ENCODE measurements at places on chromosomes 2 and 18.

- DNase-seq: no peak
Measured at GRCh38 chr2:204692790-204693189, 147.5 kb downstream of the PARD3B start.

DNA sequence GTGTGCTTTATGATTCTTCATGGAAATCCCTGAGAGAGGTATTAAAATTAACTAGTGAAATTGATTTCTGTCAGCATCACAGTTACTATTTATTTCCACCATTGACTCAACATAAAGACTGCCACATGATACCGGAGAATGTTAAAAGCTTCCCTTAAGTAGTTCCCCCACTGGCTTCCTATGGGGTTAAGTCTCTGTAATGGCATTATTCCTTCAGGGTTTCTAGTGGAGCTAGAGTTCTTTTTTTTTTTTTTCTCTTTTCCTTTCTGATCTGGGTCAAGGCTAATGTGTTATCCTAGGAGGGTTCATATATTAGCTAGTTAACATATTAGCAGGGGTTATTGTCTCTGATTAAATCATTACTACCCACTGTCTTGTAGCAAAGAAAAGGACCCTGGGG, 1919.1 kb upstream of the PIK3C3 start:
- DNase-seq: no peak

- DNase-seq: no peak
Measured at GRCh38 chr18:7084080-7085065, 33.2 kb downstream of the LAMA1 start.

DNA sequence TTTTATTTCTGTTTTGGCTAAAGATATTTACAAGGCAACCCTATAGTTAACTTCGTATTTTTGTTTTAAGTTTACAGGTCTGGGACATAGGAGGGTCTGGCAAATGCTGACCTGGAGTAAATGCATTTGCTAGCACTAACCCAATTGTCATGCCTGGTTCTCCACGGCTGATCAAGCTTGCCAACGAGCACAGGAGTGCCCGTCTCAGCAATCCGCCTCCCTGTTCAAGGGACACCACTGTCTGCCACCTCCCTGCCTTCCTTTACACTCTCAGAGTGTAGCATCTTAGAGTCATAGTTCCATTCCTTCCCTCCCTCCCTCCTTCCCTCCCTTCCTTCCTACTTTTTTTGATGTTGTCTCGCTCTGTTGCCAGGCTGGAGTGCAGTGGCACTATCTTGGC, 104.6 kb downstream of the PLEKHM3 start:
- DNase-seq: no peak

GRCh38 chr2:217759991-217760390, 242.8 kb downstream of the TNS1 start:
- no peak for DNase-seq

DNA sequence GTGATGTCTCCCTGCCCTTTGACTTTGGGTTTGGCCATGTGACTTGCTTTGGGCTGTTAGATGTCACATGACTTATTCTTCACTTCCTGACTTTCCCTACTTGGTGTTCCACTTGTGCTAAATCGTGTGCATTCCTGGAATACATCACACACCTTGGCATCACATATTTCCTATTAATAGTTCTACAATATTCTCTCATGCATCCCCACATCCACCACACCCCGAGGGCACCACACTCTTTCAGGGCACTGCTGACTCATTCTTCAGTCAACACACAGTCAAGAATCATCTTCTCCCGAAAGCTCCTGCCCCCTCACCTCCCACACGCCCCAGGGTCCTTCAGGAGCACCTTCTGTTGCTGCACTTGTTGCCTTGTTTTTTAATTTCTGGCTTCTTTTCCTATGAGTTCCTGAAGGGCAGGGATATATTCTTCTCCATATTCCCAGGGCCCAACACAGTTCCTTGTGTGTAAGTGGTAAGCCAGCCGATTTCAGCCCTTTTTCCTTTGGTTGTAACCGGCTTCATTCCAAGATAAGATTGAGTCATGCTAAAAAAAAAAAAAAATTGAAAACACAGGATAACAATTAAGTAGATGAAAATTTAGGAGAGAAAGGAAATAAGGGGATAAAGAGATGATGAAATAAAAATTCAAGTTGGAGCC, 341.4 kb downstream of the SLC4A3 start:
- DNase-seq: no peak

- DNase-seq: no peak
Measured at GRCh38 chr18:44643004-44643403, 37.7 kb upstream of the SETBP1 start.

Data from Panc1 (cell line).